HT1080 (cell line): ENCODE measurements at places on chromosomes 6 and 20.
A peak's percentile ranks its signal among the peaks of the same experiment; 100 is the strongest.

DNA sequence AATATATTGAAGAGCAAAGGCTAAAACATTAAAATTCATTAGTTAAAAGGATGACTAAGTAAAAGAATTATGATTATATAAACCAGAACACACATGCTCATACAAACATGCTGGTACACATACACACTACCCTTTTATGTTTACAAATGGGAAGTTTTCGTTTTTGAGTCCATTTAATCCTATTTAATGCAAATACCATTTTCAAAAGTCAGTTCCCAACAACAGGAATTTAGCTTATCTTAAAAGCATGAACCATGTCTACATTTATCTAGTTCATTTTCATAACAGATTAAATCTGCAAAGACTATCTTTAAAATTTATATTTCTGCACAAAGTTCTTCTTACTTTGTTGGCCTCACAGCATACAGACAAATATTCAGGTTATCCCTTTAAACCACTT, 42.5 kb downstream of the MAN1A1 start:
- no peak for DNase-seq

DNA sequence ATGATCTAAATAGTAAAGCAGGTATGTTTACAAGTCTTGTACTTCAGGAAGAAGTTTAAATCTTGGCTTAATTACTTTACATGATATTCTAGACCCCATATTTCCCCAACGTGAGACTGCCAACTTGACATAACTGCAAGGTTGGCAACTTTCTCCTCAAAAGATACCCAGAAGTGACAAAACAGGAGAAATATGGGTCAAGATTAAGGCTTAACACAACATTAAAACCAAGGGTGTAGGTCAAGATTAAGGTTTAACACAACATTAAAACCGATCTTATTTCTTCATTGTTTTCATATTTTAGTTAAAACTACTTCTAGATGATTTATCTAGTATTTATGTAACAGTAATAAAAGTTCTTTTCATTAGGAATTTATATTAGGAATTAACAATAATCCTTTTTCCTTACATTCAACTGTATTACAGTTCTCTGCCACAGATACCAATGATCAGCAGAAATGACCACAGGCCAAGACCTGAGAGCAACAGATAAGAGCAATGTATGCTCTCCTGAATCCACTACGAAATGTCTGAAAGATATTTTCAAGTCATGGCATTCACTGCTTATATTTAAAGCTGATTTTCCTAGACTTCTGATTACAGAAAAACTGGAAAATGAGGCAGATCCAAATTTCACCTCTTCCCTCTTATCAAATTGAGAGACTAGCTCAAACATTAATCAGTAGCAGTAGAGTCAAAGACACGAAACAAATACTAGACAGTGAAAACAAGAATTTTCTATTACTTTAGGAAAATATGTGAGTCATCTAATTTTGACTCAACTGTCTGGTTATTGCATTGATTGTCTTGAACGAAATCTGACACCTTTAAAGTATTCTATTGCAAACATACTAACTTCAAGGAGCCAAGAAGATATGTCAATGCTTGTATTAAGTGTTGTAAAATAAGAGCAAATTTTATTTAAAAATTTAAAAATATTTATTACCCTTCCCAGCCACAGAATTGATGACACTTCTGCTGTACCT, 72.3 kb downstream of the RNGTT start:
- DNase-seq, result no peak

- DNase-seq, result no peak
These were observed 415.1 kb downstream of the PLCB1 start for GRCh38 chr20:8547035-8547650.

- DNase-seq, result no peak
These were observed 998.9 kb upstream of the GJE1 start for GRCh38 chr6:141133836-141134235.

- no peak for DNase-seq
These were observed 378.1 kb upstream of the JARID2 start for GRCh38 chr6:14867802-14868201.

GRCh38 chr6:44105146-44105545, 22.1 kb downstream of the MRPL14 start:
- no peak for DNase-seq

DNA sequence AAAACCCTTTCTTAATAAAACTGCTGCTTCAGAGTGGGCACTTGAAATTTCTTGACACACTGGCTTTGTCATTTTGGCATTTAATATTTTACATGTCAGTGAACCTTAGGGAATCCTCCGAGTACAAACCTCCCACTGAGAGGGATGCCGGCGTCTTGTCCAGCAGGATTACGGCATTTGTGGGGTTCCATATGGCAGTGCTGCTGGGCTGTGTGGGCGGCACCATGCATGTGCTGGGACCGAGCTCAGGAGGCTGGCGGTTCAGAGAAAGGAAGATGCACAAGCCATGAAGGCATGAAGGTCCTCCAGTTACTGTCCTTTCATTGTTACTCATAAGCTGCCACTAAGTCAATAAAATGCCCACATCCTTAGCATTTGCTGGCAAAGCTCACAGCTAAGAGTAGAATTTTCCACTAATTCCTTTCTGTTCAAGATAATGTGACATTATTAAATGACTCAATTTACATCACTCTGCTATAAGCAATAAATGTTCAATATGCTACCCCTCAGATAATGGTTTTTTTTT, 61.4 kb downstream of the LY86 start:
- no peak for DNase-seq

- peak; percentile 35 for DNase-seq
These were observed 50.3 kb downstream of the MYB start for GRCh38 chr6:135231469-135231844.

DNA sequence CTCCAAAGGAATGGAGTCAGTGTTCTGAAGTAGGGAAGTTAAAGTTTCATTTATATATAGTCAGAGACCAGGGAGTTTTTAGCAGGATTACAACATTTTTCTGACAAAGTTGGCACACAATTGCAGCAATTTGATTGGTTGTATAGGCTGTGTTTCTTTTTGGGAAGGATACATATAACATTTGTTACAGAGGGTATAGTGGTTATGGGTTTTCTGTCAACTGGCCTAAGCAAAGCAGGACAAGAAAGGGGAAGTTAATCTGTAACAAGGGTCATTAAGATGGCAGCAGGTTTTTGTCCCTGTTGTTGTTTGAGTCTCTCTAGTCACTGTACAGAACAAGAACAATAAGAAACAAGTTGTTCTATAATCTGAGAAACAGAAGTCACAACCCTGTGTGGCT, 41.4 kb downstream of the TPD52L1 start:
- DNase-seq, result no peak

- DNase-seq, result peak; percentile 51
These were observed 5.3 kb upstream of the TCP11 start for GRCh38 chr6:35146453-35146852.

GRCh38 chr20:54174457-54175175, 830 bp upstream of the CYP24A1 start:
- no peak for DNase-seq

GRCh38 chr20:46642265-46642968, 8.8 kb downstream of the SLC13A3 start:
- DNase-seq, result no peak

- DNase-seq, result no peak
These were observed 1.2 kb downstream of the DNMT3B start for GRCh38 chr20:32763202-32764004.

- DNase-seq, result no peak
These were observed 158.6 kb downstream of the GJA1 start for GRCh38 chr6:121594053-121594452.

DNA sequence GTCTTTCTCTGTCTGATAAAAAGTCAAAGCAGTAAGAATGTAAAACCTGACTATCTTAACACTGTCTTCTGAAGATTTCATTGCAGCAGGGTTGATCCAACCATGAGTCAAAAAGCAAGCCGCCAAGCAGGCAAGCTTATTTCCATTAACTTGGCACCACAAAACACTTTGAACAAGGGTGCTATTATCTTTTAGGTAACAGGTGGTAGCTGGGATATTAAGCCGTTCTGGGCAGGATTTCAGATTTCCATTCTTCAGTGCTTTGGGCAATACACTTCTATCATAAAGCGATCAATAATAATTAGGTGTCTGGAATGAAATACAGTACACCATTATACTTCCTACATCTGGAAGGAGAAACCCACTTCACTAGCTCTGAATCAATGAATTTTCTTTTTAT, 181.9 kb downstream of the TBC1D7 start:
- no peak for DNase-seq

DNA sequence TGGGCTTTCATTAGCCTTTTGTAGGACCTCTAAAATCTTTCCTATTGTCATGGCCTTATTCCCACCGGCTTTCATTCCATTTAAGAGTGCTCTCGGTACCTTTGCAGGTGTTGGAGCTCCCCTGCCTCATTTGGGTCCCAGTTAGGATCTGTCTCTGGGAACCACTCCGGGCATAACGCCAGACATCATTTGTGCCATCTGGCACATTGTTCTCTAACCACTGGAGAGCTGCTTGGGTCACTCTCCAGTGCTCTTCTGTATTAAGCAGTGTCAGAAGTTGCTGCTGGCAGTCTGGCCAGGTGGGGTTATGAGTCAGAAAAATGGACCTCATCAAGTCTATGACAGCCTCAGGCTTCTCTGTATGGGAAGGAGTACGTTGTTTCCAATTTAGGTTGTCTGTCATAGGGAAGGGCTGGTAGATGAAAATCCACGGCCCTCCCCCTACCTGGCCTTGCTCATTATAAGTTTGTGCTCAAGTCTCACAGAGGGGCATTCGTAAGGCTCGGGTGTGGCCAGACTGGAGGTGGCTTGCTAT, 62.9 kb upstream of the MOCS1 start:
- DNase-seq, result no peak

DNA sequence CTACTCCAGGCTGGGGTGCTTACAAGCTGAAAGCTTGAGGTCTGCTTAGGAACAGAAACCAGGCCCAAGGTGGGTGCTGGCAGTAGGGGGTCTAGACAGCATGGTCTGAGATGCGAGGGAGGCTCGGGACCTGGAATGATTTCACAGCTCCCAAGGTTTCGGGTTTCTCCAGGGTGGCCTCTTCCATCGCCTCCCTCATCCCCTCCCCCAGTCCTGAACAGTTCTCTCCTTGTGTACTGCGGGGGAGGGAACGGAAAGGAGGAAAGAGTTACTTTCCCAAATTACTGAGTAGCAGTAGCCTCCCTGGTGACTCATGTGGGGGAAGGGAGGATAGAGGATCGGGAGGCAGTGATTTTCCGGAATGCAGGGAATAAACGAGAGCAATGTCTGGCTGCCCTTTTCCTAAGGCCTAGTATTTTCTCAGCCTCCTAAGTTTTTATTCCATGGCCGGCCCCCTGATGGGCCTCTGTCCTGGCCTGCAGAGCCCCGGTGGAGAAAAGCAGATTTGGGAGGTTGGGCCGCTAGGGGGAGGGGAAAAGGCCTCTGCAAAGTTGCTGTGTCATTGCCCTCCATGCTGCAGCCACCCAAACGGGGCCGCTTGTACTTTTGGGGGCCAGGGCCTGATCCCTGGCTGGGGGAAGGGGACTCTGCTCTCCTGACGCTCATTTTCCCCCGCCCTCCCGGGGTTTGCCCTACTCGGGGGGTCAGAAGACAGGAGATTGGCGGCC, 1.5 kb downstream of the BRD2 start:
- DNase-seq, result peak; percentile 92

DNA sequence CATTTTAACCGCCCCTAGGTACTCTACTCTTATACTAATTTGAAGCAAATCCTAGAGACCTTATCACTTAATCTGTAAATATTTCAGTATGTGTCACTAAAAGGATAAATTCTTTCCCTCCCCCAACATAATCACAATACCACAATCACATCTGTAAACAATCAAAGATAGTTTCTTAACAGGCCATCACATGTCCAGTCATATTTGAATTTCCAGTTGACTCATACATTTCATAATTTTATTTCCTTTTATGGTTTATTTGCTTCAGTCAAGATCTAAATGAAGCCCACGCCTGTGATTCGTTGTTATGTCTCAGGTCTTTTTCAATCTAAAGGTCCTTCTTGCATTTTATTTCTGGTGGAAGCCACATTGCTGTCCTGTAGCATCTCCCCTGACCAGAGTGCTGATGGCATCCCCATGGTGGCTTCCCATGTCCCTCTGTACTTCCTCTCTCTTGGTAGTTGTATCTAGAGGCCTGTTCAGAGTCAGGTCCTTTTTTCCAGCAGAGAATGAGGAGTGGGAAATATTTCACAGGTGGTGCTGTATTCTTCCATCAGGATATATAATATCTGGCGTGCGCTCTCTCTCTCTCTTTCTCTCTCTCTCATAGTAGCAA, 128.6 kb upstream of the SLC22A23 start:
- DNase-seq, result peak; percentile 51

DNA sequence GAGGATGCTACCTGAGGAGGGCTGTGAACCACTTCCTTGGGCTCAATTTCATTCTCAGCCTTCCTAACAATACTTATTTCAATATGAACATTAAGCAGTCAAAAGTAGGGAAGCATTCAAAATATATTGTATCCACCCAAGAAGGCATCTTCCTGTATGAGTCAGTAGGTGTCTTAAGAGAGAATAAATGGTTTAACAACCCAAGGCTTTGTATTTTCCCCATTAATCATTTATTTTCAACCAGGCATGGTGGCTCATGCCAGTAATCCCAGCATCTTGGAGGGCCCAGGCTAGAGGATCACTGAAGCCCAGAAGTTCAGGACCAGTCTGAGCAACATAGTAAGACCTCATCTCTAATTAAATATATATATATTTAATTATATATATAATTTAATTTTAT, 74.5 kb upstream of the MARCKS start:
- peak; percentile 40 for DNase-seq

DNA sequence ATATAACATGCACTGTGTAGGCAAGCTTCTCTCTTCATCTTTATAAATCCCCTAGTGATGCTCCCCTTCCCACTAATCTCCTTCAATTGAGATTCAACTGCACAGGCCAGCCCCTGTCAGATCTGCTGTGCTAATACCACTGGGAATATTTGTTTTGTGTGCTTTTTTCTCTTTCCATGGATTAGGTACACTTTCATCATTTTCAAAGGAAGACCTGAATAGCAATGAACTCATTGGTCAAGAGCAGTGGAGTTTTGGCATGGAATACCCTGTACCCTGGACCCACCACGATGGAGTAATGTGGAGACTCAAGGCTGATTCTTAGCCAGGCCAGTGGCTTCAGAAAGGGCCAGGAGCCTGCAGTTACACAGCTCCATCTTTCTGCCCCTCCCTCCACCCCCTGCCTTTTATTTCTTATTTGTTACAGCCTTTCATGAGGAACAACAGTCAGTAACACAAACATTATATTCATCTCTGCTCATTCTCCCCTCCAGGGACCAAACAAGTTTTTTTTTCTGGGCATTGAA, 75.4 kb upstream of the KCNG1 start:
- DNase-seq, result no peak

- no peak for DNase-seq
These were observed 236.8 kb downstream of the ZFAND3 start for GRCh38 chr6:38056361-38056760.

DNA sequence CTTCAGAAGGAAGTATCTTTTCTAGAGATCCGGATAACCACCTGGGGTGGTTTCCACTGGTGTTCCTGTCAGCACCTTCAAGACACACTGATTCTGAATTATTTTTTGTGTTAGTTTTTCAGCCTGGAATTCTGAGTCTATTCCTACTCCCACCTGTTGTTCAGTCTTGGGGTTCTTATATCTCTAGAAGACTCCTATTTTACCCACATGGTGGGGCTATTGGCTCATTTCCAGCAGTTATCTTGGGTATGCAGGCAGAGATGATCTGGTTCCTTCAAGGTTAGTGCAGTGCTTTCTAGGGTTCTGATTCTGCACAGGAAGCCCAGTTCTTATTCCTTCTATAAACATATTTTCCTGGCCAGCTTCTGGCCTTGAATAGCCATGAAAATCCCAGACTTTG, 175.6 kb upstream of the PDE7B start:
- peak; percentile 41 for DNase-seq
